ENCODE measurements at places on chromosomes 1 and 21.

GRCh38 chr1:159428536-159428935 lies 3.5 kb upstream of the OR10J4 start:
- no peak for DNase-seq

GRCh38 chr1:204650911-204651570 lies 34.5 kb downstream of the LRRN2 start:
- no peak for DNase-seq

- DNase-seq: no peak
These were observed 37.6 kb downstream of the B3GALT5 start for GRCh38 chr21:39650306-39650705.

DNA sequence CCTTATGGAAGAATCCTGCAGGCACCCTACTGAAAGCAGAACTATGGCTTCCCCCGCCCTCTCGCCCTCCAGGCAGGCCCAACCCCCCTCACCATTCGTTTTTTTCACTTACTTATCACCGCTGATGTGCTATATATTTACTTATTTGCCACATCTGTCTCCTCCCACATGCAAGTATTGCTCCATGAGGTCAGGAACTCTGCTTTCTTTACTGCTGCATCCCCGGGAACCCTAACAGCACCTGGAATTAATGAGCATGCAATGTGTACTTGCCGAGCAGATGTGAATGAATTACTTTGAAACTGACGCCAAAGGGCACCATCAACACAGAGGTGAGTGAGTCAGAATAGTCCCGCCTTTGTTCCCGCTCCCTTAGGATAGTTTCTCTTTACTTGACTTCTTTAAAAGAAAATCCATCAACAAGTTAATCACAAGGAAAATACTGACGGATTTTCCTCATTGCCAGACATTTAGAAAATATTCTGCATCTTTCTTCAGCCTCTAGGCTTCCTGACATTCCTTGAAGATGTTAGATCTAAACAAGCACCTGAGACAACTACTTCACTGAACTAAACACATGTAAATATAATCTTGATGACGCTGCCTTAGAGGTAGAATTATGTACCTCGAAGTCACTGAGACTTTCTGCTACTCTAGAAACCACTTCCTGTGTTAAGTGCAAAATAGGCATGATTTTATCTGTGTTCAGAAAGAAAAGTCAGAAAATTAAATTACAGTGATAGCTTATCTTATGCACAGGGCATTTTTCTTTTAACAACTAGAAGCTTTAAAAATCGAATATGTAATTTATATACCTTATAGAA lies 17.5 kb upstream of the RAB4A start:
- no peak for DNase-seq

- no peak for DNase-seq
These were observed 44.4 kb downstream of the COLGALT2 start for GRCh38 chr1:183993132-183993531.

GRCh38 chr1:216902669-216903381 lies 179.6 kb upstream of the ESRRG start:
- no peak for DNase-seq

- no peak for DNase-seq
These were observed 65.4 kb downstream of the RPE65 start for GRCh38 chr1:68384321-68384813.

- DNase-seq: no peak
These were observed 93.9 kb downstream of the PDE9A start for GRCh38 chr21:42747276-42747701.

GRCh38 chr1:229625071-229625914 lies 629 bp downstream of the TAF5L start:
- DNase-seq: peak; percentile 33

GRCh38 chr1:227911376-227911775 lies 36.4 kb downstream of the WNT9A start:
- no peak for DNase-seq

- no peak for DNase-seq
These were observed 624.5 kb upstream of the USP24 start for GRCh38 chr1:55839626-55840025.

GRCh38 chr21:39484711-39485276 lies 33.0 kb downstream of the SH3BGR start:
- DNase-seq: no peak

GRCh38 chr1:62395291-62395690 lies 41.6 kb upstream of the USP1 start:
- DNase-seq: no peak

DNA sequence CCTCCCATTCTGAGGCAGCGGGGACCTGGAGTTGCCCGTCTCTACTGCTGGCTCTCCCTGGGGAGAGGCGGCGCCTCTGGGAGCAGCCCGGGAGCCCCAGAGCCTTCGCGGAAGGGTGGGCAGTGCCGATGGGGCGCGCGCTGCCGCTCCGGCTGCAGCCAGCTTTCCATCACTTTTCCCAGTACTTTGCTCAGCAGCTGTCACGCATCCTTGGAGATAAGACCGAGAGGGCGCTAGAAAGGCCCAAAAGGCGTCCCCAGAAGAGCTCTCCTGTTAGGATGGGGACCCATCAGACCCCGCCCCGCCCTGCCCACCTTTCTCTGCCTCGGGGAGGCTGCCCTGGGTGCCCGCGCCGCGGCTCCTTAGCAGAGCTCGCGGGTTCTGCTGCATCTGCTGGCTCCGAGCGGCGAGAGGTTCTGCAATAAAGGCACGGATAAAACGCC lies 534 bp downstream of the KCNH1 start:
- peak; percentile 4 for DNase-seq

GRCh38 chr1:68495968-68496679 lies 758 bp downstream of the DEPDC1 start:
- DNase-seq: no peak

GRCh38 chr1:147892216-147892615 lies 10.4 kb upstream of the GJA8 start:
- no peak for DNase-seq

DNA sequence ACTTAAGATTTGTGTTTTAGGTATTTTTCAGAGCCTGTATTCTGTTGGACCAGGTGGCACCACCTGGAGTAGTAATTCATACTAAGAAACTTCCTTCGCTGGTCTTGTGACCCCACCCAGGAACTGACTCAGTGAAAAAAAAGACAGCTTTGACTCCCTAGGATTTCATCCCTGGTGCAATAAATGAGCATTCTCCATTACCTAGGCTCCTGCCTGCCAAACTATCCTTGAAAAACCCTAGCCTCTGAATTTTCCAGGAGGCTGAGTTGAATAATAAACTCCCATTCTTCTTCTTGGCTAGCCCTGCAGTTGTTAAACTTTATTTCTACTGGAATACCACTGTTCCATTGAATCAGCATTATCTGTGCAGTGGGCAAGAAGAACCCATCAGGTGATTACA lies 10.6 kb upstream of the RGS18 start:
- DNase-seq: no peak

DNA sequence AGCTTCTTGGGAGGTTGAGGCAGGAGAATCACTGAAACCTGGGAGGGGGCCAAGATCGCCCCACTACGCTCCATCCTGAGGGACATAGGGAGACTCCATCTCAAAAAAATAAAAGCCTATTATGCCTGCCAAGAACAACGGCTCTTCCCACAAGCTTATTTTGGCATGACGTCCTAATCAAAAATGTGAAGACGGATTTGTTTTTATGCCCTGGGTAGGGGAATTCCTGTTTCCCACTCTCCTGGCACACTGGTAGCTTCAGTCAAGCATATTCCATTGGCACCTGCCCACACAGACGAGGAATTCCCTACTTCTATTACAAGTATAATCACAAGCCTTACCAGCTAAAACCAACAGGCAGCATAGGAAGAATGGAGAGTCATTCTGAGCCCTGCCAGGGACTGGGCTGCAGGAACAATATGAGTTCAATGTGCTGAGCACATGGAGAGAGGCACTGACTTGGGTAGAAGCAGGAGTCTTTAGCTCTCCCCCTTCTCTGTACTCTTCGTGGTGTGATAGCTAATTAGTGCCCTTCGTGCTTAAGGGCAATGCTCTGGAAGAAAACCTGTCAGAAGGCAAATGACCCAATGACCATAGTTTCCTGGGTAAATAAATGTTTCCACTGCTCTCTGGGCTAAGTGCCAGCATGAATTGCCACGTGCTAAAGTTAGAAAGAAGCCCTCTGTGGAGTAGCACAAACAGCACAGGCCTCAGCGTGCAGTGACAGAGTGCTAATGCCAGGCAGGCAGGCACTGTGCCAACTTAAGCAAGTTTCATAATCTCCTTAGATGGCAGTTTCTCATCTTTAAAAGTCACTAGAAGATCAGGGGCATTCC lies 16.8 kb downstream of the TNFSF4 start:
- no peak for DNase-seq

GRCh38 chr21:44898851-44899767 lies 21.6 kb downstream of the ITGB2 start:
- DNase-seq: no peak

- DNase-seq: no peak
These were observed 346.8 kb downstream of the BRINP2 start for GRCh38 chr1:177517546-177517945.

DNA sequence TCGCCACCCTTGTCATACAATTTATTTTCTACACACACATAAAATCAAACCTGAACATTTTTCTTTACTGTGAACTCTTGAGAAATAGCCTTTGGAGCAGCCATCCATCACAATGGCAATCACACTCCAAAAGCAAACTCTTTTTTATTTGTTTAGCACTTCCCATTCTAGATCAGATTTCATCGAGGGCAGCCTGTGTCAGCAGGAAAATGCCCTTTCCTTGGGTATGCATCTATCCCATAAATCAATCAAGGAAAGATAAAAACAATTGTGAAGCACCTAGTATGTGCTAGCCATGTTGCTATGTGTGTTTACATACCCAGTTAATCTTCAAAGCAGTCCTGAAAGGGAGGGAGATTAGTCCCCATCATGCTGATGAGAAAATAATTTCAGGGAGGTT lies 484.1 kb upstream of the USP24 start:
- no peak for DNase-seq

DNA sequence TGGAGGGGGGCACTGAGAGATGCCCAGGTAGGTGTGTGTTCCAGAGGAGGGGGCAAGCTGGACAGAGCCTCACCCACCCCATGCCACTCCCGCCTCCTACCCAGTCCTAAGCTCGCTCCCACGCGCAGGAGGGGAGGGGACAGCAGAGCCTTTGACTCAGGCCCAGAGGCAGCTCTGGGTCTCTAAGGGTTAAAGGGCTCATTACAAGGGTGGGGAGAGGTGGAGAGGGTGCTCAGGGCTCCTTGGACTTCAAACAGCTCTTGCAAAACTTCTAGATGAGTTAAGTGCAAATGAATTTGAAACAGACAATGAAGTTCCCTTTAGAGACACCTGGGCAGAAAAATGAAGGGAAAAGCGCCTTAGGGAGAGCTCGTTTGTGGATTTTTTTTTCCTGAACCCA lies 104.2 kb upstream of the CASZ1 start:
- DNase-seq: no peak

- DNase-seq: no peak
These were observed 21.2 kb upstream of the XPR1 start for GRCh38 chr1:180610556-180611015.
